Hypothalamus (tissue), 51 donors: ENCODE measurements at places on chromosomes 3 and 15.
A peak's percentile ranks its signal among the peaks of the same experiment; 100 is the strongest.

DNA sequence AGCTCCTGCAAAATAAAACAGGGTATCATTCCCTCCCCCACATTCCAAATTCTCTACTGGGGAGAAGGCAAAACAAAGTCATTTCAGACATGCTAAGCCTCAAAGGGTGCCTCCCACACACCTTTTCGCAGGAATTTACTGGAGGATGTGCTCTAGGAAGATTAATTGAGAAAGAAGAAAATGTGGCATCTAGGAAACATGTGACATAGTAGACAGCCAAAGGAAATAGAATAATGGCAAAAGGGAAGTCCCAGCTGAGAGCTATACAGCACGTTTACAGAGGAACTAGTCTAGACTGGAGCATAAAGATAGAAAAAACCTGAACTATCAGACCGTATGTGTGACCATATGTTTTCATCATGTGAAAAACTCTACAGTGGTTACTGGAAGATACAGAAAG, 58.8 kb upstream of the MELTF start:
- no peak for DNase-seq

DNA sequence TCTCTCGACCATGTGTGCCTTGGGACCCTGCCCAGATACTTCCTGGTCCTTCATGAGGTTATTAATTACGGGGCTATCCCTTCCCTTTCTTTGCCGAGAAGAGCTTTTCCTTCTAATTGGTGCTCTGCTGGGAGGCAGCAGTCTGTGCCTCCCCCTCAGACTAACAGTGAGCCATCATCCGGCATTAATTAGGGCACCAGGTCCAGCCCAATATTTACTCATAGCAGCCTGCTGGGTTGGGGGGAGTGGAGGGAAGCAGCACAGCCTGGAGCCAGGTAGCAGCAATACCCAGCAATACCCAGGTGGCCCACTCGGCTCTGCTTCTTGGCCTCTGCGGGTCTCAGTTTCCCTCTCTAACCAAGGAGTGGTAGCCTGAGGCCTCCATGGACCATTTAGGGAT, 20.1 kb downstream of the CACNA2D2 start:
- no peak for DNase-seq

DNA sequence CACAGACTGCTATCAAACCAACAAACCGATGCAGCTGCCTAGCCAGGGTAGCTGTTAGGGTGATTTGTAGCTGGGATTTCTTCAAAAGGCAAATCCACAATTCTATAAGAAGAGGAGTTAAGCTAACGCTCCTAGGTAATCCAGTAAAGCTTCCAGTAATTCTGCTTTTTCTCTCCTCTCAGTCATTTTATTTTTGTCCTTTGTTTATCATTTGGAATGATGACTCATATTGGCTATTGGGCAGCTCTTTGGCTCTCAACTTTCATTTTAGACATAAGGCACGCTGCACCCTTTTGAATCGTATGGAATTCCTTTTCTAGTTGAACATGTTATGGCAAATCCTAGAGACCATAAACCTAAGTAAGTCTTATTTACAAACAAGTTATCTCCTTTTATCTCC, 53.2 kb upstream of the PPARG start:
- DNase-seq, result no peak

- DNase-seq, result no peak
Measured at GRCh38 chr3:147141516-147142288, 264.6 kb downstream of the ZIC4 start.

DNA sequence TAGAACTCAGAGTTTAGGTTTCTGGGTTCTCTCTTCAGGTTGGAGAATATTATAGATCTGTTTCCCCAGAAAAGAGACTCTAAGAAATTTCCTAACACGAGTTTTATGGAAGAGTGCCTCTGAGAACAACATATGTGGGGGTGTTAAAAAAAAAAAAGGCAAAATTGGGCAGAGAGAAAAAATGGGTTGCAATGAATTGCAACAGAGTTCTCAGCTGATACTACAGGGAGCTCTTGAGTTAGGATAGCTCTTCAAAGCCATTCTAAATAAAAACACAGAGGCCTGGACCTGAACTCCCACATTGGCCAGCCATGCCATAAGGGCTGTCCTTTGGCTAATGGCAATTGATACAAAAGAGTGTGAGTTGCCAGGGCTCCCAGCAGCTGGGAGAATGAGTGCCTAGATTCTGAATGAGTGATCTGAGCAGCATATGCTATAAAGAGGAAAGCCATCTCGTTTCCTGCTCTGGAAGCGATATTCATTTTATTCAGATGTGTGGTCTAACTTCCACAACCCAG, 20.1 kb upstream of the UBE2E2 start:
- DNase-seq, result no peak

DNA sequence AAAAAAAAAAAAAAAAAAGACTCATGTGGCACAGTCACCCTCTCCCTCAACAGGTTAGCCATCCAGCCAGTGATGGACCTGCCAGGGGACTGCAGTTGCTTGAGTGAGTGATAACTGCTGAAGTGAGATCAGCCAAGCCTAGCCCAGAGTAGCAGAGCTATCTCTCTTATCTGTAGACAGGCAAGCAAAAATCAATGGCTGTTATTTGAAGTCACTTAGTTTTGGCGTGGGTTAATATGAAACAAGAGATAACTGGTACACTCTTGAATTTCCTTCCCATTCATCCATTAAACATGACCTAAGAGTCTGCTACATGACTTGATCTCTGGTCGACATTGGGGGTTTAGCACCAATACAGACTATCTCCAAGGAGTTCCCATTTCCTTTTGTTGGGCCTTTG, 51.2 kb upstream of the TNIK start:
- no peak for DNase-seq

GRCh38 chr3:101802179-101802578, 23.2 kb downstream of the NXPE3 start:
- DNase-seq, result no peak

- no peak for DNase-seq
Measured at GRCh38 chr3:105927741-105928140, 58.9 kb upstream of the CBLB start.

GRCh38 chr15:73941871-73942635, 15.8 kb downstream of the LOXL1 start:
- no peak for DNase-seq

DNA sequence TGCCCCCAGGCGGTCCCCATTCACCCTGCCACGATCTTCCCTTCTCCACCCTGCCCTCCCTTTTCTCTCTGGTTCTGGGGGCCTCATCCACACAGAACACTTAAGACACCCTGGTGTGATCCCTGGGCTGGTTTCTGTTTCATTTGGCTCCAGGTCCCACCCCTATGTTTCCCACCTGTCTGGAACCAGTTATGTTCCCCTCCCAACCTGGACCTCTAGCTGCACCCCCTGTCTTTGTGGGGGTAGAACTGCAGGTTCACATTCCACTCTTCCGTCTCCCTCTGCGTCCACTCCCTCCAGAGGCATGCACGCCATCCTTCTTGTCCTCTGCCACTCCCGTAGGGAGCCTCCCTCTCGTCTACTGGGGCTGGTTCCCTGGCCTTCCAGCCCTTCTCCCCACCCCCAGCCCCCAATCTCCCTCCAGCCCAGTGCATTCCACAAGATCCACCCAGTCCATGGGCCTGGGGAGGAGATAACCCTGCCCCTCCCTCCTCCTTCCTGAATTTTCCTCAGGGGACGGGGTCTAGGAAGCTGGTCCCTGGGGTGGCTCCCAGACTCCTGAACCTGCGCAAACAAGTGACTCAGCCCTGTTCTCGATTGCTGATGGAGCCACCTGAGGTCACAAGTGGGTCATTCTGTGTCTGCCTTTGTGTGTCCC, 73.8 kb downstream of the ABTB1 start:
- DNase-seq, result no peak

DNA sequence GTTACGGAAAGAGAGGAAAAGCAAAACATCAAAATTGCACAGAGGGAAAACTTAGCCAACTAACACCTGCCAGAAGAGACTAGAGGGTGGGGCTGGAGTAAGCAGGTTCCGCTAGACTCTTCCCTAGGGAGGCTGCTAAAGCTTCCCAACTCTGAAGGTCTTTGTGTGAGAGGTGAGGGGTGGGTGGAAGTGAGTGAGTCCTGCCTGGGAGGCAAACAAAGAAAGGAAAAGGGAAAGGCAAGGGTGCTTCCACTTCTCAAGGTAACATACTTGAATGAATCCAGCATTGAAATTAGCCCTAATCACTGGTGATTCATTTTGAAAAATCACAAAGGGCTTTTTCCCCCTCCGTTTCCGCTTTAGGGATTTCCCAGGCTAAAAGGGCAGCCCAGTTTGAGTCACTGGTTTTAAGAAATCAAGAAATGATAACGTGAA, 220.5 kb upstream of the ADAMTS9 start:
- DNase-seq, result no peak

GRCh38 chr15:78194568-78194925, 39.8 kb downstream of the ACSBG1 start:
- no peak for DNase-seq

DNA sequence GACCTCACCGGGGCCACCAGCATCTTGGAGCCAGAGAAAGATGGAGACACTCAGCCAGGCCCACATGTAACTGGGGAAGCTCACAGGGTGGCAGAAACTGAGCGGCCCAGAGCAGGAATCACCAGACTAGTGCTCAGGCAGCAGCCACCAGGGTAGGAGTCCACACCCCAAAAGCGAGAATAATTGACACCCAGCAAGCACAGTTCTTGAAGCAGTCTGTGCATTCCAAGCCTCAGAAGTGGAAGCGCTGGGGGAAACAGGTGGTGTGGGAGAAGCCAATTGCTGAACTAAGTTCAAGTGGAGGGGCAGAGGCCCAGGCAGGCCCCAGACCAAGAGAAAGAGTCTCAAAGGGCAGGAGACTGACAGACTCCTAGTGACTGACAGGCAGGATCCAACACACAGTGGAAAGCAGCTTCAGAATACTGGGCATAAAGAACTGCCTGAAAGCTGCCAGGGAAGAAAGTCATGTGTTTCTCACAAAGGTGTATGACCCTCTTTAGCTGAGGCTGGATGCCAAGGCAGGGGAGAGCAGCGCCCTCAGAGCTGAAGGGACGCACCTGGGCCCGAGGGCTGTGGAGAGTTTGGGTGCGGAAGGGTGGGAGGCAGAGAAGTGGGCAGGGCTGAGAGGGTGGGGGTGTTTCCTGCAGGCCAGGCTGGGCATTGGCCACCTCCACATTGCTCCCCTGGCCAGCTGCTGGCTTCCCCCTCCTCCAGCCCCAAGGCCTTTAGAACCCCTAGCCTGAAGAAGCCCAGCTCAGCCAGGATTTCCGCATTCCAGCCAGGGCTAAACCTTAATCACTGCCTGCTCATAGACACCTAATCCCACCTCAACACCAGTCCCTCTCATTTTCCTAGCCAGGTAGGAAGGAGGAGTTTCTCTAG, 7.7 kb downstream of the NT5DC2 start:
- DNase-seq, result no peak

GRCh38 chr3:185900228-185900627, 37.6 kb downstream of the TRA2B start:
- DNase-seq, result no peak

DNA sequence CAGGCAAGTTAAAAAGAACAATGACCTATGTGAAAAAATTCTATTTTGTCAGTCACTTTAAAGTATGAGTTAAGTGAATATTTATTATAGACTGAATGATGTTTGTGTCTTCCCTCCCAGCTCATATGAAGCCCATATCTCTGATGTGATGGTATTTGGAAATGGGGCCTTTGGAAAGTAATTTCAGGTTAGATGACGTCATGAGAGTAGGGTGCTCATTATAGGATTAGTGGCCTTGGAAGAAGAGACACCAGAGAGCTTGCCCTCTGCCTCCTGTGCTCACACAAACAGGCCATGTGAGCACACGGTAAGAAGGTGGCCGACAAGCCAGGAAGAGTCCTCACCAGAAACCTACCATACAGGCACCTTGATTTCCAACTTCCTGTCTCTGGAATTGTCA, 138.8 kb upstream of the TNIK start:
- DNase-seq, result no peak

DNA sequence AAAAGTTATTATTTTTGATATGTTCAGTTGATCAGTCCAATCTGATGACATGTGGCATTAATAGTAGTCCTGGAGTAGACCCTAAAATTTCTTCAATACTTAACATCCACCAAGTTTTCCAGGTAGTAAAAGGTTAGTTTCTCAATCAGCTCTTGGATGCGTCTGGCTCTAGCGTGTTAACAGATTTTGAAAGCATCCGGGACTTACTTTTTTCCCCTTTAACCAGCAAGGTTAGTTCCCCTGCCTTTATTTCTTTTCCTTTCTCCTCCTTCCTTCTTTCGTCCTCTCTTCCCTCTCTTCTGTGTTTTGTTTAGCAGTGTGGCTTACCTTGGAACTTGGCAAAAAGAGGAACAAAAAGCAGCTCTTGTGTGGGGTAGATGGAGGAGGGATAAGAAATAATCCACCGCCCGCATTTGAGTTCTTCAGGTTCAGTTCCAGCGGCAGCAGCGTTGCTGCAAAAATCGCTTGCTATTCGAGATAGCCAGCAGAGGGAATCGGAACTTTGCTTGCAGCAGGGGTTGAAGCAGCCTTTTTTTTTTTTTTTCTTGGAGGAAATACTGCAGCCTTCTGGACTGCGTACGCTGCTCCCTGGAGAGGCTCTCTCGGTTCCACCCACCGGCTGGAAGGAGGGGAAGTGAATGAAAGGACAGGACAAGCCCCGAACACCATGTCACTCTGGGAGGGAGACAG, at the start of gene RBMS3:
Gene RBMS3, plus strand, starts transcription at position 668 of the 690 bp plus-strand sequence.
- peak; percentile 18 for DNase-seq

DNA sequence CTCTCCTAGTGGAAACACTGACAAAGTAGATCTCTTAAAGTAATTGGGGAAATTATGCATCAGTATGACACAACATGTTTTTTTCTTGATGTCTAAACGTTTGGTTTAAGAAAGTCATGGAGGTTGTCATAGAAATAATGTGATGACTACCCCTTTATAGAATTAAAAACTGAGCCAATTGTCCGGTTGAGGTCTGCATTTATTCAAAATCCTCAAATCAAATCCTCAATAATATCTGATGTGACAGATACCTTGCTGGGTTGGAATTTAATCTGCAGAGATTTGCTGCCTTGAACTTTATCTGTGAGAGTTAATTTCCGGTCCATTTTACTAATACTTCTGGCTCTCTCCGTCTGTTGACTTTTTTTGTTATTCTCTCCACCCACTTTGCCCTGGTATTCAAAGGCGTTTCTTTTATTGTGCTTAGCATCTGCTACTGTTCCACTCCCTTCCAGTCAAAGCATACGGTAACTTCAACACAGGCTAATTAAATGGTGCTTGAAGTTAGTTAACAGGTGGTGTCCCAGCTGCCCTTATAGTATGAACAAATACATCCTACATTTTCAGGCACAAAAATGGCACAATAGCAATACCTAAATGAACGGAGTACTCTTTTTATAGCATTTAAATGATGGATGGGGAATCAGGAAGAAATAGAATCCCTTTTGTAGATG, 628.3 kb downstream of the ROBO1 start:
- DNase-seq, result no peak

- no peak for DNase-seq
Measured at GRCh38 chr3:107392549-107393165, 15.4 kb downstream of the CCDC54 start.

DNA sequence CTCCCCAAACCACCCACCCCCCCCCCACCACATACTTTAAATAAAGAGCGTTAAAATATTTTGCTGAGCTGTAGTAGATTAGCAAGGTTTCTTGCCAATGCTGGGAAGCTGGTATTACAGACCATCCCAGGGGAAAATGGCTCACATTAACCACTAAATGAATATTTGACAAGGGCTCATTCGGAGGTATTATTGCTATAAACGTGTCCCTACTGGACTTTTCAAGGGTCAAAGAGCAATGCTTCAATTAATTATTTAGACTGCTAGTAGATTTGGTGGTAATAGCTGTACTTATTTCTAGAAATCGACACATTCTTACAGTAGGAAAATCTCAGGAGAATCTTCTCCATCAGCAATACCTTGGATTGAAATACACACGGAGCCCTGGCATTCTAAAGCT, 5.2 kb downstream of the SOX2 start:
- DNase-seq, result no peak

GRCh38 chr15:70778258-70779076, 15.1 kb upstream of the UACA start:
- no peak for DNase-seq
